ENCODE measurements at places on chromosomes 3 and 15. TPM values are rescaled to one million over a fixed set of nuclear protein-coding genes. Genes with fewer than 3 reads are reported as not detected.

DPPA2 gene
- total RNA-seq, result 0.64 TPM

SUSD5 gene
- total RNA-seq, result 3.9 TPM

FBXW12 gene
- not detected for total RNA-seq

PCNP gene
- total RNA-seq, result 117 TPM

PLA1A gene
- total RNA-seq, result 0.80 TPM

GABRR3 gene
- not detected for total RNA-seq

CAPN3 gene
- 2.0 TPM for total RNA-seq

INAFM2 gene
- total RNA-seq, result 17.7 TPM

ZNF445 gene
- total RNA-seq, result 31.5 TPM

GNAT1 gene
- 0.59 TPM for total RNA-seq

SUCNR1 gene
- 0.05 TPM for total RNA-seq

CCR2 gene
- not detected for total RNA-seq
